Stomach (tissue), 19 donors: ENCODE measurements at places on chromosomes 2 and 18. TPM values are rescaled to one million over a fixed set of nuclear protein-coding genes. Genes with fewer than 3 reads are reported as not detected.

DNA sequence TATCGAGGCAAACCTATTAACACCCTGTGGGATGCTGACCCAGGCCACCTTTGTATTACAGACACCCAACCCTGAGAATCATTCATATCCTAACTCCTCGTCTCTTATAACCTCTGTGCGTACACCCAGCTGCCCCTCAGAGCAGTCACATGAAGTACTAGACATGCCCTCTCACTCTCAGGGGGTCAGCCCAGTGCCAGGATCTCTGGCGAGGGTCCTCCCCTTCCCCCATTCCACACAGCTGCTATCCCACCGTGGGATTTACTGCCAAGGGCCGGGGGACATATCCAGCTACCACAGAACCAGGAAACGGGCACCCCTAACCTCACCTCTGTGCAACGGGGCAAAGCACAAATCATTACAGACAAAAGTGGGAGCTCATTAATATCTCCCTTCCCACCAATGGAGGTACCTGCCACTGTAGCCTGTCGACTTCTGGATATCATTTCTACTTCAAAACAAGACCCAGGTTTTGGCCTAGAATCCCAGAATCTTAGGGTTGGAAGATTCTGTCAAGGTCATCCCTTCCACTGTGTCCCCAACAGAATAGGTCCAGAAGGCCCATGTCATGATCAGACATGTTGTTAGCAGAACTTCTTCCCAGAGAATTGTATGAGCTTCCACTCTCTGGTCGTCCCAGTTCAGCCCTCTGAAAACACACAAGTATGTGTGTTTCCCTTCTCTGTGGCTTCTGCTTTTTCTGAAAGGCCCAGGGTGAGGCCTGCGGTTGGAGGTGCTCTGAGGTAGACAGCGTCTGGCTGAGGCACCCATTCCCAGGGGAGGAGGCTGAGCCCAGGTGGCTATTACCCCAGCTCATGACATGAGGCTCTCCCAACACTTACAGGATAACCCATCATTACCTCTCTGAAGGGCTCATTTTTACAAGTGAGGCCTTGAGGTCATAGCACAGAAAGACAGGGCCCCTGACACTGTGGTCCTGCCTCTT, 1.7 kb downstream of the TMBIM1 start:
- peaks cover 70% of the 10 kb centered on the region for H3K4me1 ChIP-seq
- DNase-seq: no peak
- H3K27me3 ChIP-seq: no peaks in the 10 kb centered on the region
- H3K4me3 ChIP-seq: peak overlapping the region; percentile 95

GRCh38 chr2:216429428-216429827, 17.1 kb downstream of the SMARCAL1 start:
- no peak overlapping the region for H3K27ac ChIP-seq
- peaks cover 98% of the 10 kb centered on the region for H3K36me3 ChIP-seq
- H3K4me3 ChIP-seq: no peak overlapping the region
- H3K27me3 ChIP-seq: no peaks in the 10 kb centered on the region

DNA sequence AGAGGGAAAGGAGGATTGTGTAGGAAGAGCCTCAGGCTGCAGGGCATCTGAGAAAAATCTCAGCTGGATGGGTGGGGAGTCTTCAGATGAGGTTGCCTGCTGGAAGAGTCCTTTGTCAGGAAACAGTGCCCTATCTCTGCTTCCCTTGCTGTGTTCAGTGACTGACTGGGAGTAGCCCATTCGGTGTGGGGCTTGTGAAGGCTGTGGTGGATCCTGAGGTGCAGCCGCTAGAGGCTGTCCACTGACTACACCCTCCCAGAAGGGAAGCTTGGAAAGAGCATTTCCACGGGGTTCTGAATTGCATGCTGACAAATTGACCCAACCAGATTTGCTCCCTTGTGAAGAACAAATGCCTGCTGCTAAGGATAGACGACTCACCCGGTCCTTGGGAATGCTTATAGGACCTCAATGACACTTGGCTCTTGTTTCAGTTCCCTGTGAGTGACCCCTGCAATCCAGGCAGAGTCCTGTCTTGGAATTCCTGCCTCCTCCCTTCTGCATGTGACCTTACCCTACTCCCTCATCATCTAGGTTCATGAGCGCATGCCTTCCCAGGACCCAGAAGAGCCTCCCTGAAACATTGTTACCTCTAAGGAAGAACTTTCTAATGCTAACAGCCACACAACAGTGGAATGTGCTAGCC, 109.7 kb upstream of the FAM136A start:
- H3K27me3 ChIP-seq: peaks cover 4% of the 10 kb centered on the region
- DNase-seq: no peak
- no peaks in the 10 kb centered on the region for H3K4me1 ChIP-seq
- H3K27ac ChIP-seq: no peak overlapping the region

LBX2 gene
- total RNA-seq: not detected
